ENCODE measurements at places on chromosomes 13 and 19. TPM values are rescaled to one million over a fixed set of nuclear protein-coding genes. Genes with fewer than 3 reads are reported as not detected.

Gene DUS3L
- 140 TPM for total RNA-seq

Gene C19orf67
- total RNA-seq = not detected

Gene ZNF45
- total RNA-seq = 14.5 TPM

Gene UBE2L5
- not detected for total RNA-seq

Gene WTIP
- 0.12 TPM for total RNA-seq

Gene URAD
- total RNA-seq = not detected

Gene CEACAM16
- not detected for total RNA-seq

Gene TIMM29
- 20.7 TPM for total RNA-seq

Gene CD79A
- total RNA-seq = 5.6 TPM

Gene PSMD8
- total RNA-seq = 115 TPM

Gene CEACAM4
- total RNA-seq = 0.78 TPM
